ENCODE measurements at places on chromosomes 3 and 15. TPM values are rescaled to one million over a fixed set of nuclear protein-coding genes. Genes with fewer than 3 reads are reported as not detected.

The TMEM44 gene
- 34.6 TPM for total RNA-seq

The ZNF662 gene
- 9.5 TPM for total RNA-seq

The DLL4 gene
- 13.9 TPM for total RNA-seq

The WNT7A gene
- total RNA-seq = 6.5 TPM

The CAV3 gene
- 1.1 TPM for total RNA-seq

All from upper lobe of left lung (tissue), 6 donors.